ENCODE measurements at places on chromosomes 6 and 20. TPM values are rescaled to one million over a fixed set of nuclear protein-coding genes. Genes with fewer than 3 reads are reported as not detected.

EYA4 gene
- total RNA-seq = not detected

MYH7B gene
- 0.13 TPM for total RNA-seq

GPSM3 gene
- 42.6 TPM for total RNA-seq

OOEP gene
- not detected for total RNA-seq

MYB gene
- total RNA-seq = 140 TPM

JARID2 gene
- total RNA-seq = 23.8 TPM

EFCAB8 gene
- total RNA-seq = not detected

DLL1 gene
- not detected for total RNA-seq

SLA2 gene
- 0.13 TPM for total RNA-seq

All from K562 (cell line).